Fibroblast of skin of left quadriceps (primary cell): ENCODE measurements at places on chromosomes 1 and 21.

DNA sequence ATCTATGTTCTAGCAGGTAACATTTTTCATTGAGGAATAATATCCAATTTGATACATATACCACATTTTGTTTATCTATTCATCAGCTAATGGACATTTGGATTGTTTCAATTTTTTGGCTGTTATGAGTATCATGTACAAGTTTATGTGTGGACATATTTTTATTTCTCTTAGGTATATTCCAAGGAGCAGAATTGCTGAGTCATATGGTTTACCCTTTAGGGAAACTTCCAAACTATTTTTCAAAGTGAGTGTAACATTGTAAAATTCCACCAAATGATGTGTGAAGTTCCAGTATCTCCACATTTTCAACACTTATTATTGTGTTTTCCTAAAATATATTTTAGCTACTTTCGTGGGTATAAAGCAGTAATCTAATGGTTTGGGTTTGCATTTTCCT lies 1789.9 kb downstream of the MRPL39 start:
- DNase-seq: no peak

DNA sequence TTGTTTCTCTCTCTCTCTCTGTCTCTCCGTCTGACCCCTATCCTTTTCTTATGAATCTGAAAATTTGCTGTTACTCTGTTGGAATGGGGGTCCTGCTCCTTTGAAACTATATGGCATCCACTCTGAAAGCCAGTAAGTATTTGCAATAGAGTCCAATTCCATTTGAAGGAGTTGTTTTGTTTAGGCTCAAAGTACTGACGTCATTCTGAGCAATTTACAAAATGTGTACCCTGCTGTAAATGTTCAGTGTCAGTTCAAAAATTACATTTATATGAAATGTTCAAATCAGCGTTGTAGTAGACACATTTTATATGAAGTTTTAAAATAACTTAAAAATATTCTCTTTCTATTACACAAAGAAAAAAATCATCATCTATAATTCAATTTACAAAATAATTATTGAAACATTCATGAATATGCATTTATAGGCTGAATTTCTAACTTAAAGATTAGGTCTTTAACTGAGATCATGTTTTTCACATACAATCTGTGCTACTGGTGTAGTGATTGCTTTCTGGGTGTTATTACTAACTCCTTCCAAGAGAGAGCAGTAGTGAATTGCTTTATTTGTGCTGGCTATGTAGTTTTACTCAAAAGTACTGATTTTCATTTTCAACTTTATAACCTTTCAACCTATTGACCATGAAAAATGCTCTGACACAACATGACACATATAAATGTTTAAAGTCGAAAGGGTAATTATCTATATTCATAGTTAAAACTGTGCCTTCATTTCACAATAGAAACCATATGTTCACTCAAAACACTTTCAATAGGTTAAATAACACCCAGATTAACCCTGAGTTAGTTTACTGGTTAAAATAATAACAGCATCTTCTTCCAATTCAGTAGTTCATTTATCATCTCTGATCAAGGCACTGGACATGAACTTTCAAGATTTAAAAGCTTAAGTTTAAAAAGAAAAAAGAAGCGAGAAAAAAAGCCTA lies 253.1 kb upstream of the ADGRL4 start:
- peak; percentile 37 for DNase-seq

- DNase-seq: no peak
These were observed 19.5 kb downstream of the ZMYM4 start for GRCh38 chr1:35287807-35288640.

GRCh38 chr1:41891199-41891896 lies 27.4 kb downstream of the HIVEP3 start:
- no peak for DNase-seq

DNA sequence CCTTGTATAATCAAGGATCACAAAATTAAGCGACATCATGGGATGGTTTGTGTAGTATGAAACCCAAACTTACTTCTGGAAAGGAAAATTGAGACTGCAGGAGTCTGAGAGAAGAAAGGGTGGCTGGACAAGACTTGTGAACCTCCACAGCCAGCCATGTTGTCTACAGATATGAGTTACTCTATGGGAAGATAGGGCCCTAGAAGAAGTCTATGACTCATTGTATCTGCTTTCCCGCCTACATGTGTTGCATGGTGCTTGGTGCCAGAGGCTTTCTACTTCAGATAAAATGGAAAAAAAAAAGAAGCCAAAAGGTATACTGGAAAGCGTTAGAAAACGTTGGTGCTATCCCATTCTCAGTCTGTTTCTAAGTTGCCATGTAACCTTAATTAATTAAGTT lies 18.7 kb upstream of the OR6N2 start:
- DNase-seq: no peak

- no peak for DNase-seq
These were observed 30.1 kb downstream of the EDN2 start for GRCh38 chr1:41454406-41454805.

DNA sequence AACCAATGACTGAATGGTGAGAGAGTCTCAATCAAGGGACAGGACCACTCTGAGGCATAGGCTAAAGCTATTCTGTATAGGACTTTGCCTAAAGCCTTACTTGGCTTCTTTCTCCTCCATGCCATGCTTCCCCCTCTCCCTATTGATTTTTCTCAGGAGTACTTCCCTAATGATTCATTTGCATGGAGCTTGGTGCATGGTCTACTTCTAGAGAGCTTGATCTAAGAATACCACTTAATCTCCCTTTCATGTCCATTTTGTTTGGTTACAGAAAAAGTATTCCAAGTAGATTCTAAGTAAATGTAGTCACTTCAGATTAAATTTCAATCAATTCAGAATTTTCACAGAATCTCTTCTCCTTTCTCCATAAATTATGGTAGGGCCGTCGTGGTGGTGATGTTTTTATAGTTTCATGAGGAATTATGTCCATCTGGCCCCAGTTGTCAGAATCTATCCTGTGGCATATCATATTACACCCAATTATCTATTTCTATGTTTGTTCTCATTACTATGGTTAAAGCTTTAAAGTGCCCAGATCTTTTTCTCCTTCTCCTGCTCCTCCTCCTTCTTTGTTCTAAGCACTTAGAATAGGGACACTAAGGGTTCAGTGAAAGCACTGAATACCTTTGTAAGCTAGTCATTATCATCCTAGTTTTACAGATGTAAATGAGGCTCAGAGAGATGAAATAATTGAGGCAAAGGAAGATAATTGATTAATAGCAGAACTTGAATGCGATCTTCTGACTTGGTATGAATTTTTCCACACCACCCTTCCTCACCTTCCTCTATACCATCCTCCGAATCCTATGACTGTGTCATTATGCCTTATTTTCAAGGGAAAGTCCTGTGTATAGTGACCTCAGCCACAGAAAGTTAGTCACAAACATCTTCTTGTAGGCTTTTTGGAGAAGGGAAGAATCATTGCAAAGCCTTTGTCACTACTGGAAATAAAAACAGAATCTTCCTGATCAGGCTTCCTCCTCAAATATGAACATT lies 85.6 kb upstream of the ZRANB2 start:
- peak; percentile 3 for DNase-seq

GRCh38 chr1:155209312-155209721 lies 822 bp downstream of the MTX1 start:
- DNase-seq: no peak

- no peak for DNase-seq
These were observed 513.0 kb downstream of the PTPRU start for GRCh38 chr1:29749024-29749945.

DNA sequence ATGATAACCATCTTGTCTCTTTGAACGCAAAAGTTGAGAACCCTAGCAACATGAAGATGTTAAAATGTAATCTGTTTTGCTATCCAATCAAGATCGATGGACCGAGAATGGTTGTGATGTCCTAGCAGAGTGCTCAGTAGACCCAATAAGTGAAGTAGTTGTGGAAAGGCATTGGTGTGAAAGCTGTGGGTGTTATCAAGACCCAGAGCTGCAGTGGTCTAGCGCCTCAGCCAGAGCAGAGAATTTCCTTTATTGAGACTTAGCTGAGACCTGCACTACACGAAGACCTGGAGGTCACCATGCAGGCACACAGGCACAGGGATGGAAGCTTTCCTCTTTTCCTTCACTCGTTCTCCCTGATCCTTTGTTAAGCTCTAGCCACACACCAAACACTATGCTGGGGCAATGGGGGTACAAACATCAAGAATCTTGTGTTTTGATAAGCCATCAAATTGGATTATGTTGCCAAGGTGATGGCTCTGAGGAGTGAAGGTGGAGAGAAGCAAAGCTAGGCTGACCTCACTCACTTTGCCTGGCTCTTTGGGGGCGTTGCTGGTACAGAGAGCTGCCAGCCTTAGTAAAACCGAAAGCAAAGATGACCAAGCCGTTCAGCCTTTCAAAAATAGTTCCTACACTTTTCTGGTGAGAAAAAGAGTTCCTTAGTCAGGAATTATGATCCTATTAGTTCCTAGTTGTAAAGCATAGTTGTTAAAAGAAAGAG lies 24.1 kb downstream of the METTL13 start:
- no peak for DNase-seq

DNA sequence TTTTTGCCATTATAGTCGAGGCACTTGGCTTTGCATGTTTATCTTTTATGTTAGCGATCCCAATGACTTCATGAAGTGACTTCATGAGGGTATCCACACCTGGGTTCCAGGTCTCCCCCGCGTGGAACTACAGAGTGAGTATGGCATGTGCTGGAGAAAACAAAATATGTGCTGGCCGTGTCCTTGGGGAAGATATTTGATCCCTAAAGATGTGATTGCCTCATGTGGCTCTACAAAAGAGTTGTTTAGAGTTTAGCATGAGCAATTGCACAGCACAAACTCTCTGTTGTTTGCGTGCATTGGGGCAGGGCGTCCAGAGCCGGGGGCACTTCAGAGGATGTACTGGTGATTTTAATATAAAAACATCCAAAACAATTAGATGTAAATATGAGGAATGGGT lies 4.8 kb downstream of the IL10RB start:
- no peak for DNase-seq

DNA sequence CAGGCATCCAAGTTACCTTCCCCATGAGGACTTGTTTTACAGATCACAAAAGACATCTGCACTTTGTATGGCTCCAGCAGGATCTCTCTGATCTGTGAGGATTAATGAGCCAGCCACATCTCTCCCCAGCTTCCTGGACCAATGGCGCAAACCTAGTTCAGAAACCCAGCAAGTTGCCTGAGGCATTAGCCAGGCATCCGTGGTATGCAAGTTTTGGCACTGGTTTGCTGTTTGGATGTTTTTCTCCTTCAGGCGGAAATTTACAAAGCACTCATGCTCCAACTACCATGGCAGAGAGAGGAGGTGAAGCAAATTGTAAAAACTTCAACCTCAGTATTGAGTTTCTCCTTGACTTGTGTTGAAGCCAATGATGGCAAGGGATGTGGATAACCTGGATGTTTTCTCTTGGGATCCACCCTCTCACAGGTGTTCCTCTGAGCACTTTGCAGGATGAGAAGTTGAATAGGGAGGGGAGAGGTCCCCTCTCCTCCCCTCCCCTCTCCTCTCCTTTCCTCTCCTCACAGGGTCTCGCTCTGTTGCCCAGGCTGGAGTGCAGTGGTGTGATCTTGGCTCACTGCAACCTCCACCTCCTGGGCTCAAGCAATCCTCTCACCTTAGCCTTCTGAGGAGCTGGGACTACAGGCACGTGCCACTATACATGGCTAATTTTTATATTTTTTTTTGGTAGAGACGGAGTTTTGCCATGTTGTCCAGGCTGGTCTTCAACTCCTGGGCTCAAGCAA lies 25.6 kb upstream of the ENO1 start:
- peak; percentile 95 for DNase-seq

DNA sequence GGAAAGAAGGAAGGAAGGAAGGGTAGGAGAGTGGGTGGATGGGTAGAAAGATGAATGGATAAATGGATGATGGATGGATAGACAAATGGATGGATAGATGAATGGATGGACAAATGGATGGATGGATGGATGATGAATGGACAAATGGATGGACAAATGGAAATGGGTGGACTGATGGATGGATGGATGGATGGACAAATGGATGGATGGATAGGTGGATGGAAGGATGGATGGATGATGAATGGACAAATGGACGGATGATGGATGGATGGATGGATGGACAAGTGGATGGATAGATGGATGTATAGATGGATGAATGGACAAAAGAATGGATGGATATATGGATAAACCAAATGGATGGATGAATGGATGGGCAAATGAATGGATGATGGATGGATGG lies 30.5 kb downstream of the CHD5 start:
- DNase-seq: no peak

- peak; percentile 90 for DNase-seq
These were observed 11.6 kb upstream of the KCNJ15 start for GRCh38 chr21:38244885-38245869.

DNA sequence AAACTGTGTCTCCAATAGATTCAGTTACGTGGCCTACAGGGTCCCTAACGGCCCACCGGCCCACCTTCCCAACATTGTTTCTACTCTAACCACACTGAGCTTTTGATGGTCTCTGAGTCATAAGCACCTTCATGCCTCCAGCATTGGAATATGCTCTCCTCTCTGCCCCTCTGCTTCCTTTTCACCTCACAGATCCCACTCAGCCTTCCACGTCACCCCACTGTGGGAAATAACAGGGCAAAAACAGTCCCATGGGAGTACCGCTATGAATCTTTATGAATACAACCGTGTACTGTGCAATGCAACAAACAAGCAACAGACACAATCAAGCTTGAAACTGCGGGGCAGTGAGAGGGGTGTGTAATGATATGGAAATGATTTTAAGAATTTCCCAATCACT lies 5.3 kb upstream of the SARS1 start:
- DNase-seq: no peak

DNA sequence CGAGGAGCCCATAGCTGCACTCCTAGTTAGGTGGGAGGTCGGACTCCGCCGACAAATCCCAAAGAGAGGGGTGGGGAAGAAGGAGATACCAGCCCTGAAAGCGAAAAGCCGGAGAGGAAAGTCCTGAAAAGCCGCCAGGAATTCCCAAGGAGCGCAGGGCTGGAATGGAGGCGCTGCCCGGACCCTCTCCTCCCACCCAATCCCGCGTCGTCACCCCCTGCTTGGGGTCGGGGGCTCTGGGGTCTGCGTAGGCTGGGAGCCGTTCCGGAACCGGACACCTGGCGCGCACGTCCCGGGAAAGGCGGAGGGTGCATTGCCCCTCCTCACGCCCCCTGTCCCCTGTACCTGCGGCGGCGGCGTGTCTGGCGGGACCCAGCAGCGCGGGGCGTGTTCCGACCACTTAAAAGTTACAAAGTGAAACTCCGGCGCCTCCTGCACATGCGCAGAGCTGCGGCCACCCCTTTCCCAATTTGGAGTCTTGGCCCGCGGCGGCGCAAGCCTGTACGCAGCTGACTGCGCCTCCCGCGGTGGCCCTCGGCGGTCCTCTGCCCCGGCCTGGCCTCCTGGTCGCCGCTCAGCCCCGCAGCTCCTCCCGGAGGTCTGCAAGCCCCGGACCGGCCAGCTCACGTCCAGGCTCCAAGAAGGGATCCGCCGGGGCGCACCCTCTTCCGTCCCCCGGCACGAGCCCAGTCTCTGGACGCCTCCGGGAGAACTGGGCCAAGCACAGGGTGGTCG lies at the start of gene TMEM63A:
TSS of gene TMEM63A (minus strand) at position 422 of the 735 bp plus-strand sequence. CDS start 4,800 bp downstream, outside the sequence.
- DNase-seq: peak; percentile 55

GRCh38 chr1:216531263-216532239 lies 108.3 kb upstream of the USH2A start:
- DNase-seq: no peak

DNA sequence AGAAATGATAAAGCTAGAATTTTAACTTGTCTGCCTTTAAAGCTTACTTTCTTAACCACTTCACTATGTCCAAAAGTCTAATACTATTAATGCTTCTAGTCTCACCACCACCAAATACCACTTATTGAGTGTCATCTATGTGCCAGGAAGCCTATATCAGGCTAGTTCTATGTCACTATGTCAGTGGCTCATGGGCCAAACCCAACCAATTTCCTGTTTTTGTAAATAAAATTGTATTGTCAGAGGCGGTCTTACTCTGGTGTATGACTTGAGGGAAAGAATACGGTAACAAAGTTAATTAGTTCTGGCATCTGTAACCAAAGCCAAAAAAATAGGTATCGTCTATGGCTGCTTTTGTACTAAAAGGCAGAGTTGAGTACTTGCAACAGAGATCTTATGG lies 14.8 kb downstream of the F5 start:
- no peak for DNase-seq
